ENCODE measurements at places on chromosomes 3 and 15.

- DNase-seq = no peak
These were observed 1016.8 kb downstream of the NTRK3 start for GRCh38 chr15:87239582-87240230.

- no peak for DNase-seq
These were observed 72.9 kb downstream of the EPHA3 start for GRCh38 chr3:89180334-89180733.

DNA sequence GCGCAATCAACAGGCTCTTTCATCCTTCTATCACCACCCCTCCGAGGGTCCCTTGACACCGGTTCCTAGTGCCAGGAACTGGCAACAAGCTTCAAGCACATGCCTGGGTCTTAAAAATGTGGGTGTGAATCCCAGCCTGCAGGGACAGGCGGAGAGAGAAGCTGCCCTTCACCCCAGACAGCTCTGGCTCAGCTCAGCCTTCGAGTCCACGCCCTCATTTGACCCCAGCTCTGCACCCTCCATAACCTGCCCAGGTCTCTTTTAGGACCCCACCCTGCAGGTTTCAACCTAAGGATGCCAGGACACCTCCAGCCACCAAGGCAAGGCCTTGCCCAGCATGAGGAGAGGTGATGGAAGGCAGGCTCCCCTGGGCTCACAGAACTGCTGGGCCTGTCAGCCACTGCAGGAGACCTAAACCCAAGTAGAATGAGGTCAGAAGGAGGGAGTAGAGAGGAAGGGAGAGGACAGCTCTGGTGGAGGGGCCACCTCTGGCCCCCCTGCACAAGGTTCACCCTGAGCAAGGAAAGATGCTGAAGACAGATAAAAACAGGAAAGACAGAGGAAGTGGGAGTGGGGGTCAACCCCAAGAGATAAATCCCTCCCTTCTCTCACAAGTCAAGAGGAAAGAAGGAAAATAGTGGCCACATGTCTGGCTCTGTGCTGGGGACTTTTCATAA is 2.6 kb upstream of the LOXL1 start:
- no peak for DNase-seq

DNA sequence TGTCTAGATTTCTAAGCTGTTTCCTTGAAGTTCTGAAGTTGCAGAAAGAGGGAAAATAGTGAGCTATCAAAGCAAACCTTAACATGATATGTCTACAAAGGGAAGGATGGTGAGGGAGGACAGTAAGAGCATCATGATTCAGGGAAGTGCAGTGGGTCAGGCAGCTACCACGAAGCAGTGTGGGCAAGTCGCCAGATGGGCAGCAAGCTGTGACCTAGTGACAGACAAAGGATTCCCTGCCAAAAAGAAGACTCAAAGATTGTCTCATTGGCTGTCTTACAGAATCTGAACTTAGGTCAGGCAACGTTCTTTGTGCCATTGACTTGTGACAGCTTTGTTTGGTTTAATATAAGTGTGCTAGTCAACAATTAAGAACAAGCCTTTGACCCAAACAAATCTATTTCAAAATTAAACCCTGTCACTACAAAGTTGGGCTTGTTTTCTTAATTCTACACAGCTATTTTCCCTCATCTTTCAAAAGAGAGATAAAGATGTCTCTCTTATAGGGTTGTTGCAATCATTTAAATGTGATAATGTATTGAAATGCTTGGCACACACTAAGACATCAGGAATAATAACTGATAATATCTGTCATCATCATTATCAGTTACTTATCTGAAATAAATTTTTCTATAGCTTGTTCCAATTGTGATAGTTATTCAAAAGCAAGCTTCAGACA is 153.3 kb downstream of the ECT2 start:
- DNase-seq = no peak

DNA sequence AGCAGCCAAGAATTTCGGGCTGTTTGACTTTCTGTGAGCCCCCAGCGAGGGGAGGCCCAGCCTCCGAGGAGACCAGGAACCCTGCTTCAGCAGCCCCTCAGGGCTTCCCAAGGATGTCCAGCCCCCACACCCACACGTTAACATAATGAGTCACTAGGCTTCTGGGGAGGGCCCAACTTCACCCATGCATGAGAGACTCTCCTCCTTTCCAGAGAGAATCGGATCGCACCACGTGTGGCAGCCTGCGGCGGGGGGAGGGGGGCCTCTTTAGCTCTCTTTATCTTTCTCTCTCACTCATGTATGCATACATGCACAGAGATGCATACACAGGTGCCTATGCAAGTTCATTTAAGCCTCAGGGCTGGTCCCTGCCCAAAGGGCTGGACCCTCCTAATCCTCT is 3.1 kb upstream of the AP2M1 start:
- no peak for DNase-seq
